ENCODE measurements at places on chromosomes 2 and 18. TPM values are rescaled to one million over a fixed set of nuclear protein-coding genes. Genes with fewer than 3 reads are reported as not detected.

DNA sequence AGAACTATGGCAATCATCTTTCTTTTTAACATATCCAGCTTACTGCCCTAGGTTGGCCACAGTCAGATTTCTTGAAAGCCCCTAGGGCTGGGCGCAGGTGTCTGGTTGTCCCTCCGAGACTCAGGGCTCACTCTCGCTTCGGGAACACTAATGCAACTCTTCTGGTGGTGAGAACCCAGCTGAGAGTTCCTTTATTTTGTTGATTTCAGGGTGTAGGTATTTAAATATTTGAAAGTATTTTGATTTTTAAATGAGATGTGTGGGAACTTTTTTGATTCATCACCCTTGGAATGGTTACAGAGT, 40.7 kb downstream of the INPP4A start:
- peaks cover 2% of the 10 kb centered on the region for H3K36me3 ChIP-seq
- peaks cover 82% of the 10 kb centered on the region for H3K4me1 ChIP-seq
- H3K27ac ChIP-seq, result no peak overlapping the region
- no peak for DNase-seq
- H3K4me3 ChIP-seq, result no peak overlapping the region
- H3K27me3 ChIP-seq, result no peaks in the 10 kb centered on the region

GRCh38 chr18:46531482-46531881, 125.5 kb downstream of the LOXHD1 start:
- no peak for DNase-seq
- H3K27me3 ChIP-seq, result no peaks in the 10 kb centered on the region
- H3K4me1 ChIP-seq, result no peaks in the 10 kb centered on the region
- no peaks in the 10 kb centered on the region for H3K36me3 ChIP-seq
- H3K27ac ChIP-seq, result no peak overlapping the region

GRCh38 chr2:122480501-122481243, 725.2 kb downstream of the TSN start:
- no peak overlapping the region for H3K27ac ChIP-seq
- H3K36me3 ChIP-seq, result no peaks in the 10 kb centered on the region
- H3K27me3 ChIP-seq, result no peaks in the 10 kb centered on the region
- no peak for DNase-seq
- no peak overlapping the region for H3K4me3 ChIP-seq

Gene IL1F10
- polyA plus RNA-seq, result not detected

DNA sequence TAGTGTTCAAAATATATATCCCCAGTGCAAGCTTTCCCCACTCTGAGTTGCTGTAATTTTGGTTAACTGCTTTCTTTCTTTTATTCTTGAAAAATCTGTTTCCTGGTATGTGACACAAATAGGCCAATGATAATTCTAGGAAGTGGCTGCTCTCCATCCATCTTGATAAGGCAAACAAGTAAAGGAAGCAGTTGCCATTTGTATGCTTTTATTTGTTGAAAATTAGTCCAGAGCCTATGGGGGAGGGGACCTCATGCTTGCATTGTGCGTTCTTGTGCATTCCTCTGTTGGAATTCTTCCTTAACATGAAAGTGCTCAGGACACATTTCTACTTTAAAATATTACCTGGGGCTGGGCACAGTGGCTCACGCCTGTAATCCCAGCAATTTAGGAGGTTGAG, 111.2 kb upstream of the FSHR start:
- H3K27ac ChIP-seq, result no peak overlapping the region
- no peak for DNase-seq
- no peaks in the 10 kb centered on the region for H3K27me3 ChIP-seq
- H3K36me3 ChIP-seq, result no peaks in the 10 kb centered on the region

Measured in CD4-positive, CD25-positive, alpha-beta regulatory T cell (primary cell).